Thoracic aorta endothelial cell (primary cell): ENCODE measurements at places on chromosomes 5 and 9. TPM values are rescaled to one million over a fixed set of nuclear protein-coding genes. Genes with fewer than 3 reads are reported as not detected.

The SPINK7 gene
- not detected in 2 replicates for total RNA-seq

The SLCO6A1 gene
- not detected in 2 replicates for total RNA-seq

The ODF2 gene
- total RNA-seq: 41.6 and 44.8 TPM in 2 replicates

The PKD2L2 gene
- not detected in 2 replicates for total RNA-seq

The ZNF879 gene
- 3.6 and 6.0 TPM in 2 replicates for total RNA-seq

The SMIM32 gene
- total RNA-seq: not detected in 2 replicates

The PRRX2 gene
- total RNA-seq: not detected in 2 replicates

The CER1 gene
- total RNA-seq: not detected in 2 replicates

The SMIM15 gene
- 48.7 and 72.1 TPM in 2 replicates for total RNA-seq

The MARCOL gene
- total RNA-seq: not detected in 2 replicates

The SPATA24 gene
- total RNA-seq: 6.4 and 6.5 TPM in 2 replicates

The GBGT1 gene
- 12.5 and 14.1 TPM in 2 replicates for total RNA-seq

The CCL28 gene
- total RNA-seq: 1.5 and 2.4 TPM in 2 replicates

The PCDHA11 gene
- total RNA-seq: under 0.01 TPM in 1 of 2 replicates, not detected in the other

The VCAN gene
- 0.57 and 6.3 TPM in 2 replicates for total RNA-seq

The NRG2 gene
- total RNA-seq: 0.27 and 0.93 TPM in 2 replicates

The FOXD4L4 gene
- 0.29 TPM in 1 of 2 replicates, not detected in the other for total RNA-seq
